H9 (cell line): ENCODE measurements at places on chromosomes 2 and 18.
A peak's percentile ranks its signal among the peaks of the same experiment; 100 is the strongest.

DNA sequence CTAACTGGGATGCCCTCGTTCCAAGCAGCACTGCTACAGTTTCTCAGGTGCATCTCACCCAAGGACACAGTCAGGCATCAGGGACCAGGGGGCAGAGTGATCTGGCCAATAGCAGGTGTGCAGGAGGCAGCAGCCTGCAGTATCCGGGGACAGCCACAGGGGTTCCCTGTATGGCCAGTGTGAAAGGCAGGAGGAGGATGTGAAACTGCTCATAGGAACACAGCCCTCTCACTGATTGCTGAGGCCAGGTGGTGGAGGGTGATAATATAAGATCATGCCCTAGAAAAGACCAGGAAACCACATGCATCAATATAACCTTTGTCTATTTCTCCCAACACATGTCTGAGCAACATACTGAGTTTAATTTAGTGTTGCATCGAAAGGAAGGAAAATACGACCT lies 112.7 kb upstream of the TACR1 start:
- no peaks in the 10 kb centered on the region for H3K4me1 ChIP-seq
- H3K36me3 ChIP-seq: no peaks in the 10 kb centered on the region
- no peaks in the 10 kb centered on the region for H3K27me3 ChIP-seq
- H3K4me3 ChIP-seq: no peak overlapping the region
- H3K27ac ChIP-seq: no peak overlapping the region

GRCh38 chr2:176613323-176613987 lies 344.2 kb downstream of the MTX2 start:
- no peaks in the 10 kb centered on the region for H3K27me3 ChIP-seq
- H3K27ac ChIP-seq: no peak overlapping the region
- no peaks in the 10 kb centered on the region for H3K36me3 ChIP-seq
- no peak overlapping the region for H3K4me3 ChIP-seq

DNA sequence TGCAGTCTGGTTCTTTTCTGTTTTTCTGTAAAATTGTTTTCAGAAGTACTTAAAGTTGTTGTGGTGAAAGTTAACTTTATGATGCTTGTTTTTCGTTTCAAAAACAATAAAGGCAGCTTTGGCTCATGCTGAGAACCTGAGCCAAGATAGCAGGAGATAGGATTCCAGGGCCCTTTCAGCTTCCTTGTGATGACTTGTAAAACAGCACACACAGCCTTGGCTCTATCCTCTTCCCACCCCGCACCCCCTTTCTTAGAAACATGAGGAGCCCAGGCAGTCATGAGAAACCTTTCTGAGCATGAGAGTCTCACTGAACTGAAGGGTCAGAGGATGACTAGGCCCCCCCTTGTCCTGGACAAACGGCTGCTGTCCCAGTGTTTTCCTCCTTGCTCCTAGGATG lies 12.4 kb upstream of the CHRNA1 start:
- no peaks in the 10 kb centered on the region for H3K27me3 ChIP-seq
- H3K4me1 ChIP-seq: peaks cover 5% of the 10 kb centered on the region; the same call in 1 of the 2 replicates
- H3K27ac ChIP-seq: no peak overlapping the region
- H3K36me3 ChIP-seq: no peaks in the 10 kb centered on the region

GRCh38 chr2:136069773-136070172 lies 48.2 kb downstream of the CXCR4 start:
- peaks cover 9% of the 10 kb centered on the region for H3K36me3 ChIP-seq
- no peak overlapping the region for H3K27ac ChIP-seq
- DNase-seq: no peak

DNA sequence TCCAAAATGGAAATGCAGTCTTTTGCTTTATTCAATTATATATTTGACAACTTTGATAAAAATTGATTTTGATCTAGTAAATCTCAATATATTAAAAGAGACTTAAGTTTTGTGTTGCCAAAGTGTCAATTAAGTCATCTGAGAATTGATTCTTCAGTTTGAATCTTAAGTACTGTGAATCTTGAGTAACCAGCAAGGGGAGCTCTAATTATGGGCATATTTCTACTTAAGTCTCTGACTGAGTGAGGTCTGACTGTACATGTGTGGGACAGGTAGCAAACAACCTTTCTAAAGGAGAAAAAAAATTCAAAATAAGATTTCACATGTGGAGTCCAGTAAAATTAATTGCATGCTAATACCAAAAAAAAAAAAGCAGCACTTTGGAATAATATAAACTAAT lies 503.7 kb upstream of the SLC8A1 start:
- DNase-seq: no peak
- no peaks in the 10 kb centered on the region for H3K36me3 ChIP-seq
- H3K27ac ChIP-seq: no peak overlapping the region
- H3K4me1 ChIP-seq: no peaks in the 10 kb centered on the region

GRCh38 chr2:118363604-118364003 lies 275.3 kb downstream of the INSIG2 start:
- H3K27me3 ChIP-seq: no peaks in the 10 kb centered on the region
- H3K27ac ChIP-seq: no peak overlapping the region
- no peaks in the 10 kb centered on the region for H3K4me1 ChIP-seq
- no peak overlapping the region for H3K4me3 ChIP-seq
- no peak for DNase-seq
- H3K36me3 ChIP-seq: no peaks in the 10 kb centered on the region

DNA sequence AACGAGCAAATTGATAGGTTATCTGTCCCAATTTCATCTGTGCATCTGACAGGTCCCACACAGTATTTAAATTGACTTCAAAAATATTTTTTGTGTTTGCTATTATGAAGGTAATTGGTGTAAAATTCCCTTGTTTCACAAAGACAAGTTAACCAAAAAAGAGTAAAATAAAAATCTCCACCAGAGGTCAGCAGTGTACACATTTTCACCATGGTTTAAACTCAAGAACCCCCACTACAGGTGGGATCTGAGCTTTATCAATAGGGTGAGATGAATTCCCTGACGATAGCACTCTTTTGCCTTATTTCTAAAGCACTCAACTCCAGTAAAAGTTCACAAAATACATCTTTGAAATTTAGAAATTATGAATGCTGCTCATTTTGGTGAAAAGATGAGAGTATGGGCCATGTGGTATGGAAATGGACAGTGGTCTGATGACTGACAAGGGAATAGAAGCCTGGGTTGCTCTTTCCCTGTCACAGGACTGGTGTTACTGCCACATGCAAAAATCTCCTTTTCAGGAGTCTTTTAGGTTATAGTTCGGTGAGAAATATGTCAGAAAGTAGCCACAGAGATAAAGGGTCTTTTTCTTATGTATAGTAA lies 68.0 kb downstream of the SERPINB8 start:
- peaks cover 5% of the 10 kb centered on the region for H3K36me3 ChIP-seq
- no peaks in the 10 kb centered on the region for H3K27me3 ChIP-seq
- no peaks in the 10 kb centered on the region for H3K4me1 ChIP-seq
- DNase-seq: no peak
- no peak overlapping the region for H3K27ac ChIP-seq
- no peak overlapping the region for H3K4me3 ChIP-seq

DNA sequence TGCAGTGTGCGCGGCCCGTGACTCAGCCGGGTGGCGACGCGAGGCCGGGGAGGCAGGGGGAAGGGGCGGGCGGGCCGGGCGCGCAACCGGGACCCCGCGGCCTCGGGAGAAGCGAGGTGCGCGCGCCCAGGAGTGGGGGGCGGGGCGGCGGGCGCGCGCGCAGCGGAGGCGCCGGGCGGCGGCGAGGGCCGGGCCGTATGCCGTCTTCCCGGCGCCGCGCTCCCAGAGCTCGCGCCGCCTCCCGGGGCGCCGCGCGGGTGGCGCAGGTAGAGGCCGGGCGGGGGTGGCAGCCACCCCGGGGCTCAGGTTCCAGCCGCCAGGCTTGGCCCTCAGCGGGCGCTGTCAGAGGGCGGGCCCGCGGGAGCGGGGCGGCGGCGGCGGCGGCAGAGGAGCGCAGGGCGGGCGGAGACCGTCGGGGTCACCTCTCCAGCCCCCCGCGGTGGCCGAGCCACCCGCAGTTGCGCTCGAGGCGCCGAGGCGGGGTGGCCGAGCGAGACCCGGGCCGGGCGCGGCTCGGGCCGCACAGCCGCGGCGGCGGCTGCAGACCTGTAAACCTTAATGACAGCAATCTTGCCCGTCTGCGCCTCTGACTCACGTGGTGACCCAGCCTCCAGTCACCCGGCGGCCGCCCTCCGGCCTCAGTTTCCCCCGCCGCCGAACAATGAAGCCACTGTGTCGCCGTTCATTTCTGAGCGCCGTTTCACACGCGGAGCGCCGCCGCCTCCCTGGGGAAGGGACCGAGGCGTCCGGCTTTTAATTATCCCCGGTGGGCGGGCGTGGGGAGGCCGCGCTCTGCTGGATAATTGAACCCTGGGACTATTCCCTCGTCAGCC lies 25.3 kb upstream of the SMAD7 start:
- peaks cover 10% of the 10 kb centered on the region; the same call in 1 of the 2 replicates for H3K4me1 ChIP-seq
- H3K4me3 ChIP-seq: peak overlapping the region; percentile 72
- no peak overlapping the region for H3K27ac ChIP-seq
- no peaks in the 10 kb centered on the region; the same call in 1 of the 2 replicates for H3K27me3 ChIP-seq
